ENCODE measurements at places on chromosomes 11 and 22.

- no peak for DNase-seq
These were observed 28.7 kb downstream of the IGHMBP2 start for GRCh38 chr11:68932358-68932757.

GRCh38 chr11:833114-833791 lies 501 bp downstream of the CD151 start:
- DNase-seq: no peak

- no peak for DNase-seq
These were observed 19.1 kb downstream of the TNRC6B start for GRCh38 chr22:40196628-40197360.

DNA sequence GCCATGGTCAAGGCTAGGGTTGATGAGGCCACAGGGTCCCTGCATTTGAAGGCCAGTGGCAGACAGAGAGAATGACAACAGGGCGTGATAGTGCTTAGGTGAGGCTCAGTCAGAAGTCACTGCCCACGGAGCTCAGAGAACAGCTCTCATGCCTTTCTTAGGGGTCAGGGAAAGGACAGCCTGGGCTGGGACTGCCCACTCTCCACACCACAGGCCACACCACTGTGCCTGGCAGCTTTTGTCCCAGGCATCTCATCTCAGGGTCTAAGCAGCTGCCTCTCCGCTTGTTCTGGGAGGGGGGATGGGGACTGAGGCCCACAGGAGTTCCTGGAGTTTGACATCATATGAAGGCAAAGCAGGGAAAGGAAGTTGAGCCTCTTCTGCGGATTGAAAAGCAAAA lies 150.2 kb upstream of the B3GAT1 start:
- no peak for DNase-seq

GRCh38 chr11:119262668-119263351 lies 54.1 kb downstream of the MCAM start:
- no peak for DNase-seq

DNA sequence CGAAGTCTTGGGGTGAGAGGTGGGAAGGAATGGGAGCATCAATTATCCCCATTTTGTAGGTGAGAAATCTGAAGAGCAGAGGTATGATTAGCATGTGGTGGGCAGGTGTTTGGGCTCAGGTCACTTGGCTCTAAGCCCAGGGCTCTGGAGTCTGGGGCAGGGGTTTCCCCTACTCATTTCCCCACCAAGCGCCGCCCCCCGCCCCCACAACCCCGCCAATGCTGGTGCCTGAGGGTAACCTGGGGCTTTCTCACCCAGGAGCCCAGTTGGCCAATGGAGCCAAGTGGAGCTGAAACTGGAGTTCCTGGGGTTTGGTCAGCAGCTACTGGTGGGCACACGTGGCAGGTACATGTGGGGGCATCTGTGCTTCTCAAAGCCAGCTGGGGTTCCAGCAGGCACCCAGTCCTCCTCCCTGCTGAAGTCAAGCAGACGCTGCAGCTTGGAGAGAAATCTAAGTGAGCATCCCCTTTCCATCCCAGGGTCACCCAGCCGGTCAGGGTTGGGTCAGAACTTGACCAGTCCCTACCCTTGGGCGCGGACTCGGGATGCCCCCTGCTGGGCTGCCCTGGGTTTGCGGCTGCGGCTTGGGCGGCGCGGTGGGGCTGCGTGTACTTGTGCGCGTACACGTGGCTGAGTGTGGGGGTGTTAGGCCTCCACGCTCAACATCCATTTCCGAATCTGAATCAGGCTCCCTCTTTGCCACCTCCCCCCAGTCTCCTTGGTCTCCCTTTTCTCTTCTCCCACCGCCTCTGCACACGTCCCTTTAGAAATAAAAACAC lies 1.7 kb upstream of the CHRM1 start:
- no peak for DNase-seq

- DNase-seq: no peak
These were observed 34.6 kb upstream of the NELL1 start for GRCh38 chr11:20634781-20635180.

- DNase-seq: no peak
These were observed 47.9 kb upstream of the RAB1B start for GRCh38 chr11:66220566-66220935.

DNA sequence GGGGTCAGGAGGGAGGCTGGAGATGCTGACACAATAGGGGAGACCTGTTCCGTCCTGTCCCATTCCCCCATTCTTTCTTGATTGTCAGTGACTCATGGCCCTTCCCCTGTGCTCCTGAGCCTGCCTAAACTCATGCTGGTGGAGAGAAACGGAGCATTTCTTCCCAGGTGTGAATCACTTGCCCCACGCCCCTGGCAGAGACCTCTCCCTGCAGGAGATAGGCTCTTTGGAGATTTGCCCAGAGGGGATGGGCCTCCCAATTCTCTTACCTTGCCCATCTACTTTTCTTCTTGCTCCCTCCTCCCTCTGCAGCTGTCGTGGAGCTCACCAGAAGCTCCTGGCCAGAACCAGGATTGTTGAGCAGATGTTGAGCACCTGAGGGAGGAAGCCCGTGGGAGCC lies 121.9 kb upstream of the OR9Q1 start:
- DNase-seq: no peak

GRCh38 chr22:21917181-21917958 lies 35.3 kb downstream of the PPM1F start:
- no peak for DNase-seq

DNA sequence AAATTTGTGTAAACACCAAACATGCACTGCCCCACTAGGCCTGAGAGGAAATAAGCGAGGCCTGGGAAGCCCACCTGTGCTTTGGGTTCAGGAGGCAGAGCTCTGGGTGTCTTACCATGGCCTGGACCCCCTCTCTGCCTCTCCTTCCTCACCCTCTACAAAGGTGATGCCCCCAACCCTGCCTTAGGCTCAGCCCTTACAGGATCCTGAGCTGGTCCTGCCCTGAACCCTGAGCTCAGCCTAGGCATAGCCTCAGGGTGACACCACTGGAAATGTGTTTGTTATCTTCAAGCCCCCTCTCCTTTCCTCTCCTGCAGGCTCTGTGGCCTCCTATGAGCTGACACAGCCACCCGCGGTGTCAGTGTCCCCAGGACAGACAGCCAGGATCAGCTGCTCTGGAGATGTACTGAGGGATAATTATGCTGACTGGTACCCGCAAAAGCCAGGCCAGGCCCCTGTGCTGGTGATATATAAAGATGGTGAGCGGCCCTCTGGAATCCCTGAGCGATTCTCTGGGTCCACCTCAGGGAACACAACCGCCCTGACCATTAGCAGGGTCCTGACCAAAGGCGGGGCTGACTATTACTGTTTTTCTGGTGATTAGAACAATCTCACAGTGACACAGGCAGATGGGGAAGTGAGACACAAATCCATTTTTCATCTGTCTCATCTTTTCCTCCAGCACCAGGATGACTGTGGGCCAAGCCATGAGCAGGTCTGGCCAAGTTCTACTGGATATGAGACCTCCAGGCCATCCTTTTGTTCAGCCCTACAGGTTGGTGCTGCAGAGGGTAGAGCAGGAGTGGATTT lies 117.8 kb downstream of the GGTLC2 start:
- no peak for DNase-seq

DNA sequence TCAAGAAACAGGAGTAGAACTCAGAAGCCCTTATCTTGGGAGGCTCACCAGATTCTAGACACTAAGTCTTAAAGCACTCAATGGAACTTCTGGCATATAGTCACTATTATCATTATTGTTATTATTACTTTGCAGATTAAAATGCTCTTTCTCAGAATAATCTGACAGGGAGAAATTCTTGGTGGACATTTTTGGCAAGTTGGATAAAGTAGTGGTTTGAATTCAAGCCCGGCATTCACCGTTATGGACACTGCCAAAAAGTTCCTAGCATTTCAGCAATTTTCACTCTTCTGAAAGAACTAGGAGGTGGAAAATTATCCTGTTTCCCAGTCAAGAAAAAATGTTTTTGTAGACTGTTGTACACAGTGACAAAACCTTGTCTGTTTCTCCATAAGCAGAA lies 179.6 kb upstream of the ISX start:
- DNase-seq: no peak

DNA sequence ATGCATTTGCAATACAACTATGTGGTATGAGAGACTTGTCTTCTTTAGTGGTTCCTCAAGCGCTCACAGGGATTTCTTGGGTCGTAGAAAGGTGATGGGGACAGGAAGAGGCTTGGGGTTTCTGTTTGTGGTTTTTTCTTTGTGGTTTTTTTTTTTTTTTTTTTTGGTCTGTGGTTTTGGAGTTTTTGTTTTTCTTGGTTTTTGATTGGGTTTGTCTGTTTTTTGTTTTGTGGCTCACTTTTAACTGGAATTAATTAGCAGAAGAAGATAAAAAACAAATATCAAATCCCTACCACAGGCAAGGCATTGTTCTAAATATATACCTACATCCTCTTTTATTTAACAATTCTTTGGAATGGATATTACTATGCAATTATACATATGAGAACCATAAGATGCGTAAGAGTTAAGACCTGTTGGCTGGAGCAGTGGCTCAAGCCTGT lies 5.5 kb downstream of the TTC28 start:
- DNase-seq: no peak

GRCh38 chr22:44531487-44531886 lies 33.5 kb upstream of the RTL6 start:
- DNase-seq: no peak

DNA sequence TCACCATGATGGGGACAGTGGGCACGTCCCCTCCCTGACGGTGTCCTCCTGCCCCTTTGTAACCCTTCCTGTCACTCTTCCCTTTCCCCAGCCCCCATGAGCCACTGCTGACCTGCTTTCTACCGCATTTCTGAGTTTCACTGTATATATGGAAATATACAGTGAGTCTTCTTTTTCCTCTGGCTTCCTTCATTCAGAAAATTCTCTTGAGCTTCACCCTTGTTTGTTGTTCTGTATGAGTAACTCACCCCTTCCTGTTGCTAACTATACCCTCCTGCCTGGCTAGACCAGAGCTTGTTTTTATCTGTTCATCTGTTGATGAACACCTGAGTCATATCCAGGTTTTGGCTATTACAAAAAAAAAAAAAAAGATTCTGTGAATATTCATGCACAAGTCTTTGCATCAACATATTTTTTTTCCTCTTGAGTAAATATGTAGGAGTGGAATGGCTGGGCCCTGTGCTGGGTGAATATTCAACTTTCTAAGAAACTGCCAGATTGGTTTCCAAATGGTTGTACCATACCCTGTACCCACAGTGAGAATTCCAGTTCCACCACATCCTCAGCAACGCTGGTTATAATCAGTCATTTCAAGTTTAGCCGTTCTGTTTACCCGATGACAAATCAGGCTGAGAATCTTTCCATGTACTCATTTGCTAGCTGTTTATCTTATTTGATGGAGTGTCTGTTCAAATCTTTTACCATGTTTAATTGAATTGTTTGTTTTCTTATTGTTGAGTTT lies 62.0 kb downstream of the IGF2 start:
- no peak for DNase-seq

DNA sequence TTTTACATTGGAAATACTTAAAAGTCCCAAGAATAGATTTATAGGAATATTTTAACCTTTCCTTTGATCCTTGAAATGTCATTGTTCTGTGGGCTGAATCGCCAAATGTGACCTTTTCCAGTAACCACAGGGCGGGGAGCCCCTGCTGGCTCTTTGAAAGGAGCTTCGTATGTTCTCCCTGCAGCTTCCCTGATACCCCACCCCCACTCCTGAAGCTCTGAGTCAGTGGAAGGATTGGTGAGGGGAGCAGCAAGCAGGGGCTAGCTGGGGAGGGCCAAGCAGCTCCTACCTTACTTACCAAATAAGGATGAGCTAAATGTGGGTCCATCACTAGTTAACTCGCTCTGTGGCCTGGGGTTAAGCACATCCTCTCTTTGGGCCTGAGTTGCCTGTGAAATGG lies 87.7 kb downstream of the CHST1 start:
- no peak for DNase-seq

GRCh38 chr22:41231369-41231768 lies 9.4 kb downstream of the CHADL start:
- no peak for DNase-seq

DNA sequence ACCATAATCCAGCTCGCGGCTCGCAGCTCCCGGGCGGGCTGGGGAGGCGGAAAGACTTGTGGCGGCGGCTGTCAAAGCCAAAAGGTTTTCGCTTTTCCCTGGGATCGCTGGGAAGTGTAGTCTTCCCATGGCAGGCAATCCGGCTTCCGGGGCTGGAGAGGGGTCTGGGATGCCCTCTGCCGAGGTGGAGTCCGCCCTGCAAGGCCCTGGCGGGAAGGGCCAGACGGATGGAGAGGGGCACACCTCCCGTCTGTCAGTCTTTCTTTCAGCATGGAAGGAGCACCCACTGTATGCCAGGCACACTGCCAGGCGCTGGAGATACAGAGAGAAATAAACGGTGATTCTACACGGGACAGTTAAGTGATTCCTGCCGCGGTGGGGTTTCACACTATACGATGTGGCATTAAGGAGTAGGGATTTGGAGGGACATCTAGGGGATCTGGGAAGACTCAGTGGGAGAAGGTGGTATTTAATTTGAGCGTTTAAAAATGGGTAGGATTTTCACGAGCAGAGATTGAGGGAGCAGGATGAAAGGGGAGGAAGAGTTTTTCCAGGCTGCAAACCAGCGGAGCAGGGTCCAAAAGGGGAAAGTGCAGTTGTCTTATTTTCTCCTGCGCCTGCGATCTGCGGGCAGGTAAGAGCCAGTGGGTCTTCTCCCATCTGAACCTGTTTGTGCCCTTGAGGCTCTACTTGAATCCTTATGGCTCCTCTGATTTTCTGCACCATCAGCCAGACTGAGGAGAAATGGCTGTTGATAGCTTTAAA lies at the start of gene BACE1:
TSS of gene BACE1 (minus strand) at position 60 of the 765 bp plus-strand sequence. CDS start 461 bp downstream, outside the sequence.
- no peak for DNase-seq

- no peak for DNase-seq
These were observed 42.7 kb downstream of the IGLL1 start for GRCh38 chr22:23537416-23537815.

- no peak for DNase-seq
These were observed 38.1 kb downstream of the AHNAK start for GRCh38 chr11:62508336-62509058.

GRCh38 chr11:65116370-65117205 lies 913 bp downstream of the ZNHIT2 start:
- no peak for DNase-seq

GRCh38 chr11:70913715-70914231 lies 338.6 kb downstream of the SHANK2 start:
- no peak for DNase-seq

DNA sequence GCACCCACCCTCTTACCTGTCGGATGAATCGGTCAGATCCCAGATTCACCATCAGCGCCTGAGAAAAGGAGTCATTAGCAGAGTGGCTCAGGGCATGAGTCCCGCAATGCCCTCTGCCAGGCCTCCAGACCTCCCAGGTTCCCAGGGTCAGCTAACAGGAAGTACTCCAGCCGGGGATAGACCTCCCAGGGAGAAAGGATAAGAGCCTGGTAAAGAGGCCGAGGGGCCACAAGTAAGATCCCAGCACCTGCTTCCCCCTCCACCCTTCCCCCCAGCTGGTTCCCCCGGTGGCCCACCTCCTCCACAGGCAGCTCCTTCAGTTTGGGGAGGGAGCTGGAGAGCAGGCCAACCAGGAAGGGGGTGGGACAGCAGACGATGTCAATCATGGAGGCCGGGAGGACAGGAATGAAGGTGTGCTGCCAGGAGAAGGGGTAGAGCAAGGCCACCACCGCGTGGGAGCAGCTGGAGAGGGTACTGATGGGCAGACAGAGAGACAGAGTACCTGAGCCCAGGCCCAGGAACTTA lies 16.4 kb downstream of the RPL27A start:
- no peak for DNase-seq

All from SK-N-MC (cell line).